GM23338 (cell line): ENCODE measurements at places on chromosomes 5 and 9.
A peak's percentile ranks its signal among the peaks of the same experiment; 100 is the strongest.

GRCh38 chr9:1738511-1739100, 276.5 kb upstream of the SMARCA2 start:
- peak; percentile 17 for DNase-seq

DNA sequence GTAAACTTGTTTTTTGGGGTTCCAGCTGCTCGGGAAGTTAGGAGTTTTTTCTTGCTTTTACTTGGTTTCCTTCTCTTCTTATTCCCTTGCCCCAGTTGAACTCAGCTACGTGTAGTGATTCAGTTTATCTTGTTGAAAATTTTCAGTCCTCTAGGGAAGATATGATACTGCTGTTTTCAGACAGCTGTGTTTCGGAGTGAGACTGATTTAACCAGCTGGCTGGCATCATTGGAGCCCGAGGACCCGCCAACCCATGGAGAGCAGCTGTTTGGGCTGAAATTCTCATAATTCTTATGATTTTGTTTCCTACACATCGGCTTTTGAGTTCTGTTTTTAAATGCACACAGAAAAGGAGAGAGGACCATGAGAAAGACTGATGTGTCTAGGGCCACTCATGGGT, 271.5 kb downstream of the NR3C1 start:
- no peak for DNase-seq

DNA sequence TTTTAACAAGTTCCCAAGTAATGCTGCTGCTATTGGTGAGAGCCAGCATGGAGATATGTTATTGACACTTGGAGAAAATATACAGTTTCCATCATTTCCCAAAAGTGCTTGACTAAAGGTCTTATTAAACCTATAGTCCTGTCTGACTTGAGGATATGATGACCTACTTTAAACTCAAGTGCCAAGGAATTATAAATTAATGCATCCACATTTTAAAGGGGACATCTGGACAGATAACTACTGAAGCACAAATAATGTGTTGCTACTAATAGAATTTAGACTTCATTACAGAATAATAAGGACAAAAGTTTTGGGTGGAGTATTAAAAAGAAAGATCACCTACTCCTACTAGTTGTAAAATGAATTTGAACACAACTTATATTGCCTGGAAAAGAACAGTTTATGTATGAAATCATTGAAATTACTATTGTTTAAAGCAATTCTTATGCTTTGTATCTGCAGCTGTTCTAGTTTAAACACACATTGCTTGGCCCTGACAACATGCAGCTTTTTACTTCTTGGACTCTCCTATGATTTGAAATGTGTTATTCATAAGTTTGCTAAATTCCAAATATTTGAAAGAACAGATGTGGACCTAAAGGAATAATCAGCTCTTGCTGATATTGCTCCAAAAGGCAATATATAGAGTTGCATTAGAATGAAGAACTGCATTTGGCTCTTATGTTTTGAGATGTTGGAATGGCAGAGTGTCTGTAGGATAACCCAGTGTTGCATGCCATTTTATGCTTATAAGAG, 73.4 kb downstream of the SGCD start:
- no peak for DNase-seq

DNA sequence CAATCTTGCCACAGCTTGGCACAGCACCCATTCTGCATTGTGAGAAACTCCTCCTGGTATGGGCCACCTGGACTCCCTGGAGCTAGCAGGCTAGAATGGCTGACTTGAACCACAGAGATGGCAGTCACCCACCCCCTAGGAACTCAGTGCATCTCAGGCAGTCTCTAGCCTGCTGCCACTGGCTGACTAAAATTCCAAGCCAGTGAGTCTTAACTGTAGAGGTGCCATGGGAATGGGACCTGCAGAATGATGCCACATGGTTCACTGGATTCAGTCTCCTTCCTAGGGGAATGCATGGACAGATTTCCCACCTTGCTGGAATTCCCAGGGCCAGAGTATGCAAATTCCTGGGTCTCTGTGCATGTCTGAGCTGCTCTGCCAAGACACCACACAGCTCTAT, 382.9 kb downstream of the MAN2A1 start:
- DNase-seq, result no peak

- DNase-seq, result no peak
Measured at GRCh38 chr9:16449076-16449730, 421.3 kb downstream of the BNC2 start.

GRCh38 chr9:94800424-94801117, 74.1 kb downstream of the AOPEP start:
- DNase-seq, result no peak

DNA sequence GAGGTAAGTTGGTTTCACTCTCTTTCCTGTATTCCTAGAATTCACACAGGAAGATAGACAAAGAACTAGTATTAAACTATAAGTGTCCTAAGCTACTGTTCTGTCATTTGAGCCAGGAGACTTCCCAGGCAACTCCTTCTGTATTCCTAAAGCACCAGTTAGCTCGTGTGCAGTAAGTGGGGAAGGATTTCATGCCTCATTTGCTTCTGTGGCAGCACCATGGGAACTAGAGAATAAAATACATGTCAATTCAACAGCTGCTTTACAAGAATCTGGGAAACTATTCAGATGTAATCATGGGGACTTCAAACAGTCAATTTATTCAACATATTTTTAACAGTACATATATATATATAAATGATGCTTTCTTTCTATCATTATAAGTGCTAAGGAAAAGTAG, 762.3 kb downstream of the PRELID2 start:
- no peak for DNase-seq

- peak; percentile 83 for DNase-seq
Measured at GRCh38 chr9:109469646-109470358, 28.3 kb downstream of the PTPN3 start.

DNA sequence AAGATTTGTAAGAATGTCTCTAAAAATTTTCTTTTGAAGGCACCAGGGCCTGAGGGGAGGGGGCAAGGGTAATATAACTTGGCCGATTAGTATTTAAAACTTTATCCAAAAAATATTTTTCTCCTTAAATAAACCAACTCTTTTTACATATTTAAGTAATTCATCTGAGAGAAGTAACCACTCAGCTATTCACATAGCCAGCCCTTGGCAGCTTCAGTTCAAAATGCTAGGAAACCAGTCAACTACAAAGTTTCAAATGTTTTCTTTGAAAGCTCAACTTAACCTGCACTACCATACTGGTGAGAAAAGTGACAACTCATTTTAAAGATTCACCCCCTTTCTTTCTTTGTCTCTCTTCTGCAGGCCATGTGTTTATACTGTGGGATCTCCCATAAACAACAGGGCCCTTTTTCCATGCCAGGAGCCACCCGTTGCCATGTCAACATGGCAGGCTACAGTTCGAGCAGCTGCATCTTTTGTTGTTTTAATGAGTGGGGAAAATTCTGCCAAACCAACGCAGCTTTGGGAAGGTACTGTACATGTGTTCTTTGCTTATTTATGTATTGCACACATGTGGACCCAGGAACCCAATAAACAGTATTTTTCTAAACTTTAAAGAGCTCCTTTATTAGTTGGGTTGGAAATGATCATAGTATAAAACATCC, 46.3 kb downstream of the AOPEP start:
- no peak for DNase-seq

DNA sequence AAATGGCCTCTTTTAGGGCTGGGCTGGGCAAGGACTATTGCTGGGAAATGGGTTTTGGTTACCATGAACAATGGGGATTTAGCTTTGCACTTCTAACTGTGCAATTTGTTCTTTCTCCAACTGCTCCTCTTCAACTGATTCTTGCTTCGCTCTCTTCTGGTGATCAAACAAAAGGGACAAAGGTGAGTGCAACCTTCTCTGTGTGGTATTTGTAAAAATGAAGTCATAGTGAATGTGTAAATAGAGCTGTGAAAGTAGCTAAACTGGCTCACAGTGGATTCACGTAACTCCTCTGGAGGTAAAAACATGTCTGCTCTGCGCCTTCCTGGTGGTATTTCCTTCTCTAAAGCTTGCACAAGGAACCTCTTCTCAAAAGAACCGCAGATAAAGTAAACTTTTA, 20.9 kb upstream of the SPINK14 start:
- no peak for DNase-seq

DNA sequence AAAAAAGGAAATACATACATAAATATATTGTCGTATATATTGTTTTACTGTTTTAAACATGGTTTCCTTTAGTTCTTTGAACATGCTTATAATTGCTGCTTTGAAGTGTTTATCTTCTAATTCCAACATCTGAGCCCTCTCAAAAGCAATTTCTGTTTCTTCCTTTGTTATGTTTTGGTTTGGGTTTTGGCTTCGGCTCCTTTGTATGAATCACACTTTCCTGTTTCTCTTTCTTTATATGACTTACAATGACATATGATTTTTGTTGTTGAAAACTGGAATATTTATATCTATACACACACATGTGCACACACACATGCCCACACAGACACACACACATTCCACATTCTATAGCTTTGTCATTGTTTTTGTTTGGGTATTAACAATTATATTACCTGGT, 1206.7 kb downstream of the CDH12 start:
- no peak for DNase-seq

GRCh38 chr9:127905788-127906191, 6.4 kb upstream of the ST6GALNAC6 start:
- no peak for DNase-seq

- DNase-seq, result no peak
Measured at GRCh38 chr9:104798209-104798995, 34.5 kb downstream of the NIPSNAP3B start.

DNA sequence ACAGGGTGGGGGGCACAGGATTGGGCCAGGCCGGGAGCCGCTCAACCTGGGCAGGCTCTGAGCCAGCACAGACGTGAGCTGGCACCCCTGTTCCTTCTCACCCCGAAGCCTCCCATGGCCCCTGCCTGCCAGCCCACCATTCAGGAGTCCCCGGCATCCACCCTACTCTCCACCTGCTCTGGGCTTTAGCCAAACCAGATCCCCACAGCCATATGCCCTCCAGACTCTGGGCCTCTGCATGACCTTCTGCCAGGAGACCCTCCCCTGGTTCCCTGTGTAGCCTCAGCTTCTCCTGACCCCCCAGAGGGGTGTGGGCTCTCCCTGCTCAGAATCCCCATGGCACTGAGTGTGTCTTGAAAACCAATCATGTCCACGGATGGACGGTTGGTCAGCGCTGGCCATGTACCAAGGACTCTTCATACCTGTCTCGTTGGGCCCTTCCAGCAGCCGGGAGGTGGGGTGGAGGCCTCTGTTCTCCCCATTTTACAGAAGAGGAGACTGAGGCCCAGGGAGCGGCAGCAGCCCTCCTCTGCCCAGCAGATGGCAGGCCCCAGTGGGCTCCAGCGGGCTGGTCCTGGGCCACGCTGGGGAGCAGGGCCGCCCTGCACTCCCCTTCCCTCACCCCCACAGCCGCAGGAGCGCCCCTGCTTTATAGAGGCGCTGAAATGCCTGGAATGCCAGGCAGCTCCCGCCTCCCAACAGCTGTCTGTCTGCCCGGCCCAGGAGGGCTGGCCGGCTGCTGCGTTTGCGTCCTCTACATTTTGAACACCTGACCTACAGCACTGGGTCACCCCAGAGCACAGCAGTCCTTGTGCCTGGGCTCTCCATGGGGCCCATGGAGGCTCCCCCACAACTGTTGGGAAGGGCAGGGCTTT, 3.5 kb upstream of the MYMK start:
- peak; percentile 78 for DNase-seq

- no peak for DNase-seq
Measured at GRCh38 chr5:113099822-113100221, 123.2 kb downstream of the DCP2 start.

GRCh38 chr9:35646153-35646532, 4.6 kb downstream of the SIT1 start:
- DNase-seq, result peak; percentile 91
